CD8-positive, alpha-beta T cell (primary cell): ENCODE measurements at places on chromosomes 13 and 19.

- DNase-seq: no peak
Measured at GRCh38 chr13:86831084-86831483, 840.1 kb upstream of the SLITRK5 start.

- DNase-seq: no peak
Measured at GRCh38 chr19:19615086-19615485, 3.4 kb downstream of the PBX4 start.

- DNase-seq: peak; percentile 27
Measured at GRCh38 chr19:12159773-12160414, 3.0 kb upstream of the ZNF136 start.

GRCh38 chr19:42129399-42130253, 2.6 kb downstream of the POU2F2 start:
- DNase-seq: no peak

DNA sequence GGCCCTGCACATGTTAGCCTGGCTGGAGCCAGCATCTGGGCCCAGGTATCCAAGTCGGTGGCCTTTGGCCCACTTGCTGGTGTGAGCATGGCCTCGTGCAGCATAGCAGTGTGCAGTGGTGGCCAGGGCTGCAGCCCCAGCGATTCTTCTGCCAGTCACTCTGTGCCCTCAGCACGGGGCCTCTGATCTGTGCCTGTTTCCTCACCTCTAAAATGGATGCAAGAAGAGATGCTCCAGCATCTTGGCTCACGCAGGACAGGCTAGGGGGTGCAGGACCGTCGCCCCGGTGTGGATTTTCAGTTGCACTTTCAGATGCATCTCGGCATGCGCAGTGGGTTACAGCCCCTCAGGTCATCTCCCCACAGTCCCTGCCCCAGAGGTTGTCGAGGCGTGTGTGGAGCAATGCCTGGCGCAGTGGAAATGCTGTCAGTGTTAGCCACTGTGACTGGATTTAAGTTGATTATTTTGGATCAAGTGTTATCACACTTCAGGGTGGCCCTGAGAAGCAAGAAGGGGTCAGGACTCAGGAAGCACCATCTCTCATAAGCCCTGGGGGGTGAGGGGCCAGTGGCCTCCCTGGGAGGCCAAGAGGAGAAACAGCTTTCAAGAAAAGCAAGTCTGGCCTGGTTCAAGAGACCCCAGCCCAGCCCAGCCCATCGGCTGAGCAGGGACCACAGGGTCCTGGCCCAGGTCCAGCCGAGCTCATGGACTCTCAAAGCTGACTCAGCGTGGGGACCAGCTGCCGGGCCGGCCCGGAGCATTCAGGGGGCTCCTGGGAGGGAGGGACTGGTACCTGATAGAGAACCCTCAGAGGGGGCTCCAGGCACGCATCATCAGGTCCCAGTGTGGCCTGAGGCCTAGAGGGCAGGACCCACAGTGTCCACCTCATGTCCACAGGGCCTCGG, 27.8 kb downstream of the AP1M1 start:
- DNase-seq: no peak

DNA sequence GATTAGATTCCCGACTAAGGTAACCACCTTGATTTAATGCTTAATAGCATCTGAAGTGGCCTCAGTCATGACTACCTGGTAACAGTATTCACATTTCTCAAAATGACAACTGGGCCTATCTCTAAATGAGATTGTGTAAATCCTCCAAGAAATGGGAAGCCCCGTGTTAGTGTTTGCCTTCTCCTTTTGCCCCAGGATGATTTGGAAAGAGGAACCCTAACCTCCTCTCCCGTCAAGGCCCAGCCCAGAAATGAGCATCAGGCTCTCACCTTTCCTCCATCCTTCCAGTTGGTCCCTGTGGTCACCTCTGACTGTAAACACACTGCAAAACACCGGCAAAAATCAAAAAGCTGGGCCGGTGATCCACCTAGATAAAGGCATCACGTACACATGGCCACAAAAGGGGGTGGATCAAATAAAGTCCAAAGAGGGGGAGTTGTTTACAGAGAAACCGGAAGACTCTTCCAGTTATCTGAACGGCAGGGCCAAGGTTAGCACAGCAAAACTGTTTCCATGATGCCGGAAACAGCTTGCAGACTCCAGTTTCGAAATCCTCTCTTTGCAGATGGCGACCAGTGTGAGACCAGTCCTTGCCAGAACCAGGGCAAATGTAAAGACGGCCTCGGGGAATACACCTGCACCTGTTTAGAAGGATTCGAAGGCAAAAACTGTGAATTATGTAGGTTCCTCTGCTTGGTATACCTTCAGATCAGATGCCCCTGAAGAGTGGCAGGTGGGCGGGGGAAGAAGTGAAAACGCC, 16.4 kb downstream of the F10 start:
- no peak for DNase-seq

DNA sequence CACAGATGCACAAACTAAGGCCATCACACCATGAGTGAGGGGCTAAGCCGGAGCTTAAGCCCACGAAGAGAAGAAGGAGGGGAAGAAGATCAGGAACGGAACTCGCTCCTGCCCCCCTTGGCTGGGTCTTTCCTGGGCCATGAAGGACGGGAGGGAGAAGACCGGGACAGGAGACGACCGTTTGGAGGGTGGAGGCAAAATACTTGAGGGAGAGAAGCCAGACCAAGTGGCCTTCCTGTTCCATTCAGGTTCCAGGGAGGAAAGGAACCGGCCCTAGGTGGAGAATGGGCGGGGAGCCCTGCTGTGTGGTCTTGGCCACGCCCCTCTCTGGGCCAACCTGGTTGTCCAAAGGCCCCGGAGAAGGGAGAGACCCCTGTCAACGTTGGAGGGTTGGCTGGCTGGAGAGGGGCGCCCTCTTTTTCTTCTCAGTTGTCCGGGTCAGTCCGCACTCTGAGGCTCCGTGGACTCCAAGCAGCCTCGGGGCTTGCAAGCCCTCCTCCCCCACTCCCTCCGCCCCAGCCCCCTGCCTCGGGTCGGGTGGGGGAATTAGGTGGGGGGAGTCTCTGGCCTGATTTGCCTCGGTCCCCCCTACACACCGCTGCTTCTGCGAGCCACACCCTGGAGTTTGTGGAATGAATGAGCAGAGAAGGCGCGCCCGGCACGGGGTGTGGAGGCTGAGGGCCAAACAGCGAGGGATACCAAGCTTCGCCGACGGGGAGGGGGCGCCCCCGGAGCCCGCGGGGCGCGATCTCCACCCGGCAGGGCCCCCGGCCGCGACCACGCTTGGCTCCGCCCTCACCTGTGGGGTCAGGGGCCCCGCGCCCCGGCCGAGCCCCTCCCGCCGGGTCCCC, 757 bp downstream of the FBN3 start:
- no peak for DNase-seq

DNA sequence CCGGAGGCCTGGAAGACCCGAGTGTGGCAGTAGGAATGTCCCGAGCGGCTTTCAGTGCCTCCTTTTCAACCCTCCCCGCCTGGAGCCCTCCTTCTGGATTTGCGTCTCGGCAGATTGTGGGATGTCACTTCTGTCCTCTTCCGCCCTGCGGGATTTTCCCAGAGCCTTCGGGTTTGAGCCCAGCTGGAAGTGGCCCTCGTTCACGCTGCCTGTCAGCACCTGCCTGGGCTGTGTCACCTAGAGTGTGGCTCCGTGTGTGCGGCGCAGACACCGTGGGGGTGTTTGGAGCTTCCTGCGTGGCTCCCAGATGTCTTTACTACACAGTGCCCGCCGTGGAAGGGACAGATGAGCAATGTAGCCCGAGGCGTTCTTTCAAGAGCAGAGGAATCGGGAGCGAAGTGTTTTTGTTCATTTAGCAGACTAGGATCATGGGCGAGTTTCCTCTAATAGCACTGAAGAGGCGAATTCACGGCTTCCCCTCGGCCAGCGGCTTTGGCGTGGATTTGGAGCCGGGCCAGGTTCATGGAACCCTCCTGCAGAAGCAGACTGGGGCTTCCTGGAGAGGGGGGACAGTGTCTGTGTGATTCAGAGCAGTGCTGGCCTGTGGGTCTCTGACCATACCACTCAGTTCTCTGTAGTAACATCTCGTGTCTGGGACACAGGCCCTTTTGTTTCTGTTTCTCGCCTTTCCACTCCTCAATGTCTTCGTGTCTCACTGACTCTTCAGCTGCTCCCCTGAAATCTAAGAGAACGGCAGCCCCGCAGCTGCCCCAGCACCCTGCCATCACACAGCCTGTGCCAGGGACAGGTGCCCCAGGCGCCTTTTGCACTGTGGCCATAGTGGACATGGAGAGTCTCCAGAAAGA, 68.0 kb downstream of the KDM4B start:
- no peak for DNase-seq

- DNase-seq: no peak
Measured at GRCh38 chr13:80603351-80603750, 262.4 kb upstream of the SPRY2 start.

- no peak for DNase-seq
Measured at GRCh38 chr19:58518256-58519086, 1.1 kb downstream of the ZBTB45 start.

DNA sequence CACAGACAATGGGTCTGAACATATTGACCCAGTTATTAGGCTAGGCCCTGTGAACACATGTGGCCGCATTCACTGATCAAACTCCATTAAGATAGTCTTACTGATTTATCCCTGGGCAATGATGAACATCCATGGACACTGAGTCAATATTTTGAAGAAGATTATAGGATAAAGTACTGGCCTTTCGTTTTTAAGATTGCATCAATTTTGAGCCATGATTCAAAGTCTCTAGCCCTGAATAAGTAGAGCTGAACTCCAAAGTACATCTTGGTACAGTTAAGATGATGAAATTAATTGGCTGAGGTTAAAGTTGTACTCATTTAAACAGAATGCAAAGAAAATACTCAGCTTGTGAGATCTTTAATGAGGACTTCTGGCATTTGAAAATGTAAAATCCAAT, 1581.9 kb downstream of the EFNB2 start:
- DNase-seq: no peak

- DNase-seq: no peak
Measured at GRCh38 chr19:11675569-11675968, 63.2 kb downstream of the ZNF823 start.

- DNase-seq: no peak
Measured at GRCh38 chr13:34116651-34117050, 298.7 kb downstream of the RFC3 start.
